ENCODE measurements at places on chromosomes 3 and 15.

DNA sequence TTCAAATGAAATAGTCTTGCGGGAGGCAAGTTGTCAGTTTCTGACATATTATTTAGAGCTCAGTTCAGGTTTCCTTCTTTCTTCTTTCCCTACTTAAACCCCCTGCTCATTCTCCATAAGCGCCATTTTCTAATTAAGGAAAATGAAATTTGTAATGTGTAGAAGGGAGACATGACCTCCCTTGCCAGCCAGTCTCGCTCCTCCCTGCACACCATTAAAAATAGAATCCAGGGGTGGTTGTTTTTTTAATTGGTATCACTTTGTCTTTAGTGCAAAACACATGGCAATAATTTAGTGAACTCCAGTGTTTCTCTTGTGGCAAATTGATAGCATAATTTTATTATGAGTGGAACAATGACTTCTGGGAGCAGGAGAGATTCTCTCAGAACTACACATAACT lies 160.1 kb downstream of the MEIS2 start:
- DNase-seq: no peak

- no peak for DNase-seq
These were observed 158.6 kb downstream of the CCNL1 start for GRCh38 chr3:157001221-157001957.

DNA sequence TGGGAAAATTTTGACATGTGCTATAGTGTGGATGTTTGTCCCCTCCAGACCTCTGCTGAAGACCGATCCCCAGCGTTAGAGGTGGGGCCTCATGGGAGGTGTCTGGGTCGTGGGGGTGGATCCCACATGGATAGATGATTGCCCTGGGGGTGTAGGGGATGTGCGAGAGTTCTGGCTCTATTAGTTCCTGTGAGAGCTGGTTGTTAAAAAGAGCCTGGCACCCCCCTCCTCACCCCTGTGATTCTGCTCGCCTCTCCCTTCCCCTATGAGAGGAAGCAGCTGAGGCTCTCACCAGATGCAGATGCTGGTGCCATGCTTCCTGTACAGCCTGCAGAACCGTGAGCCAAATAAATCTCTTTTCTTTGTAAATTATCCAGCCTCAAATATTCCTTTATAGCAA lies 67.4 kb downstream of the ATP10A start:
- DNase-seq: no peak

- DNase-seq: no peak
These were observed 219.8 kb downstream of the CTNNB1 start for GRCh38 chr3:41418961-41419691.

DNA sequence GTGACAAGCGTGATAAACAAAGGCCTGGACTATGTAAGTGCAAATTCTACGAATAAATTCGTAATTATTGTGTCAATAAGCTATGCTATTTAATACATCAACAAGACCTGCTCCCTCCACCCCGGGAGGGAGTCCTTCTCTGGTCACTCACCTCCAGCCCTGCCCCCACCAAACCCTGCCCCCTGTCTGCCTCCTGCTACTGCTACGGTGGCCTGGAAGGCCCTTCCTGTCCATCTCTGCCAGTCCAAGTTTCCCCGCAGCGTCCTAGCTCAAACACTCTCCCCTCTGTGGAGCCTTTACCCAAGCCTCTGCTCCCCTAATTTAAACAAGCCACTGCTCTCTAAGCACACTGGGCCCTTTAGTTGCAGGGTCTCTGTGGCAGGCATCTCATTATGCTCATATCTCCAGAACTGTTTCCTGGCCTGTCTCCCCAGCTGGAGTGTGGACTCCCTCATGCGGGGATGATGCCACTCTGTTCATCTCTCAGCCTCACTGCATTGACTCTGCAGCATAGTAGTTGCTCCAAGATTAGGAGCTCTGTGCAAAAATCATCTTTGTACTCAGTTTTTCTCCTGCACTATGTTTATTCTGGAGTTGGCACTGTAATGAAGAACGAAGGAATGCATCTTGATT lies 241.2 kb downstream of the NTRK3 start:
- no peak for DNase-seq

GRCh38 chr15:68578980-68579935 lies at the start of gene CORO2B:
CORO2B (plus strand) TSS chr15:68578993; CDS start chr15:68579263, 270 bp downstream.
- DNase-seq: no peak

DNA sequence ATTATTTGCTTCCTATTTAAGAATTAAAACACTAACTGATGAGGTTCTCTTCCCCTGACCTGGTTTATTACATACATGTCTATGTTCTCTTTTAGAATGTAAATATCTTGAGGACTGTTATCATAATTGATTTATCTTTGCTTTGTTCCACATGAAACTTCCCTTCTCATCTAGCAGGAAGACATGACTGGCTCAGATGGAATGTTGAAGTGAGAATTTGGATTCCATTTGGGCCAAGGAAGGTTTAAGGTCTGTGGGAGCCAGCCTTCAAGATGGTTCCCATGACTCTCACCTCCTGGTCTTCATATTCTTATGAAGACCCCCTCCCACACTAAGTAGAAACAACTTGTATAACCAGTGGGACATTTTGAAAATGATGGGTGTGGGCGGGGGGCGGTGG lies 222.2 kb upstream of the GADL1 start:
- no peak for DNase-seq

DNA sequence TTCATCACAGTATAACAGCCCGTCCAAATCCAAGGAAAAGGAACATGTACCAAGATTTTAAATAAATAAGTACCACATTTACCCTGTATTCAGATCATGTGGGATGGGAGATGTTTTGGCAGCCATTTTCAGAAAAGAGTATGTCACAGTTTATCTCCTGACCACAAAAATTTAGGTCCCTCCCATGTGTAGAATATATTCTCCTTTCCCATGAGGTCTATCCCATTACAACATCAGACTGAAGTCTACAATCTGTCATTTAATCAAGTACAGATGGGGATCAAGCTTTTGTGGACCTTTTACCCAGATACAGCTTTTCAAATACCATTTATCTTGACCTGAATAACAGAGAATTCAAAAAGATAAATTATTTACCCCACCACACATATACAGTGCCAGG lies 444.5 kb downstream of the PLOD2 start:
- DNase-seq: no peak

- DNase-seq: no peak
These were observed 592 bp downstream of the PGPEP1L start for GRCh38 chr15:99006904-99007495.

GRCh38 chr3:173920386-173920785 lies 522.8 kb downstream of the NLGN1 start:
- no peak for DNase-seq

GRCh38 chr3:170162630-170163029 lies 18.9 kb downstream of the PHC3 start:
- no peak for DNase-seq

DNA sequence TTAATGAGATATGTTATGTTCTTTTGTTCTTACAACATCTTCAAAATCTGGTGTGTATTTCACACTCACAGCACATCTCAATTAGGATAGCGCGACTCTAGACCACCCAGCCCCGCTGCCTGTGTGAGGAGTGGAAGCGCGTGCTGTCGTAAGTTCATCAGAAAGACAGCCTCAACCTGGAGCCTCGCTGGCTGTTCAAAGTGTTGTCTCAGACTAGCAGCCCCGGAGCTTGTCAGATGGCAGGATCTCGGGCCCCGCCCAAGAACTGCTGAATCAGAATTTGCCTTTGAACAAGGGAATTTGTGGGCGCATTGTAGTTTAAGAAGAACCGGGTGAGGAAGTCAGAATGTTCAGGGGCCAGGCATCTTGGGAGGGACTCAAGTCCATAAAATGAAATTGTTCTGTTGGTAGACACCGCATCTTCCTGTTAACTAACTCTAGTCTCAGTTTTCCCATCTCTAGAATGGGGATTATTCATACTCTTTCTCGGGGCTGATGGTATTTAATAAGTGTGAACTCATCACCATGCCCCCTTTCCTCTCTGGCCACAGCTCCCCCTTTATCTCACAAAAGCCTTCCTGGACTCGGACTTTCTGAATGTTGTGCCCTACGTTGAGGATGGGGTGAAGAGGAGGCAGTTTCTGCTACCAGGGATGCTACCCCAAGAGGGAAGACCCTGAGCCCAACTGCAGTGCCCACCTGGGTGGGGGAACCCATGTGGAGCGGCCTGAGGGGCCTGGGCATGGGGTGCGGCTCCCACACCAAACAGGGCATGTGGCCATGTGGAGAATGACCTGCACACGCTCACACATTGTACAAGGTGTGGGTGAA lies 40.4 kb downstream of the BHLHE40 start:
- no peak for DNase-seq

DNA sequence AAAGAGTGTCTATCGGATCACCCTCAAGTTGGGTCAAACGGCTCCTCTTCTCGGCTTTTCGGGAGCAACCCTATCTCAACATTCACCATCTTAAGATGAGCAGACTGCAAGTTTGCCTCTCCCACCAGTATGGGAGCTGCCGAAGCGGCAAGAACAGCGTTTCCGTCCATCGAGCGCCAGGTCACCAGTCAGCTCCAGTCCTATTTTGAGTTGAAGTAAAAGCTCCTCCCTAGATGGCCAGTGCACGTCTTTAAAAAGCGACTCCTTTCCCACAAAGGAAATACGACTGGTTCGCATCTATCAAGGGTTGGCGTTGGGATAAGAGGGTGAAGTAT lies 369 bp upstream of the U2SURP start:
- no peak for DNase-seq

GRCh38 chr3:173538410-173538809 lies 140.9 kb downstream of the NLGN1 start:
- no peak for DNase-seq

- DNase-seq: no peak
These were observed 65.5 kb downstream of the LINGO1 start for GRCh38 chr15:77567202-77567601.

DNA sequence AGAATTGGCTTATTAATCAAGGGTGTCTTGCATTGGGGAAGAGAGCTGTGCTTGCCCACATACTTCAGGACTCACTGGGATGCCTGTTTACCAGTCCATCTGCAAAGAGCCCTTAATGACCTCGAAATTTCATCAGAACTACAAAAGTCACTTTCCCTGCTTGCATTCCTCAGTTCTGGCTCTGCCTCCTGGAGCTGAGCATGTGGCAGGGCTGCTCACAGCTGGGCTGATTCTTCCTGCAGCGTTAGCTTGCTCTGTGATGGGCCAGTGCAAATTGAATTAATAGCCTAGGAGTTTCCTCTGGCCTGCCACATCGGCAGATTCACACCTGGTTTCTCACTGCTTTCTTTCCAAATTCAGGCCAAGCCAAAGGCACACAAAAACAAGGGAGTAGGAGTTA lies 108.9 kb downstream of the DUT start:
- no peak for DNase-seq

DNA sequence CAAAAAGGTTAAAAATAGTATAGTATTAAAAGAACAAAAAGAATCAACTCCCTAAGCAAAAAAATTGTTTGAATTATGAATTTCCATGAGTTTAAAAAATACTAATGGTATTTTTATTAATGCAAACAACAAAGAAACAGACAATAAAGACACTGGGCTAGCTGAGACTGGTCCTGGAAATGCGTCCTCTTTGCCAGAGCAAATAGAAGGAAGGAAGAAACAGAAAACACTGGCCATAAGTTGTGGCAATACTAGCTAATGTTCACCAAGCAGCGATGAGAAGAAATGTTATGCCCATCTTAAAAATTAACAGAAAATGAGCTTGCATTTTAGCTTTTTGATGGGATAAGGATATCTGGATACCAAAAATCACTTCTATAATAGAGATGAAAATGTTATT lies 88.6 kb downstream of the TBL1XR1 start:
- no peak for DNase-seq

DNA sequence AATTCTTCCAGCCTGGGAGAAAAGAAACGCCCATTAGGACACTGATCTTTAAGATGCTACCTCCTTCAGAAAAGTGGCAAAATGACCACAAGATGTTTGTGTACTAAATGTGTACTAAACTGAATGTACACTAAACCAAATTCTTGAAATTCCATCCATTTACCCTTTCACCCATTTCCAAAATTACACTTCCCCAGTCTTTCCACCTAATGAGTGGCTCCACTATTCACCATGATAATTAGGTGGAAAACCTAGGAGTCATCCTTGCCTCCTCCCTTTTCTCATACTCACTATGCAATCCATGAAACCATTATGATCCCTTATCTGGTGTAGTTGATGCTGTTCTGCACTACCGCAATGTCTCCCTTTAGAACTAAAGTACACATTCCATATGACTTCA lies 452.1 kb upstream of the THBS1 start:
- DNase-seq: no peak

DNA sequence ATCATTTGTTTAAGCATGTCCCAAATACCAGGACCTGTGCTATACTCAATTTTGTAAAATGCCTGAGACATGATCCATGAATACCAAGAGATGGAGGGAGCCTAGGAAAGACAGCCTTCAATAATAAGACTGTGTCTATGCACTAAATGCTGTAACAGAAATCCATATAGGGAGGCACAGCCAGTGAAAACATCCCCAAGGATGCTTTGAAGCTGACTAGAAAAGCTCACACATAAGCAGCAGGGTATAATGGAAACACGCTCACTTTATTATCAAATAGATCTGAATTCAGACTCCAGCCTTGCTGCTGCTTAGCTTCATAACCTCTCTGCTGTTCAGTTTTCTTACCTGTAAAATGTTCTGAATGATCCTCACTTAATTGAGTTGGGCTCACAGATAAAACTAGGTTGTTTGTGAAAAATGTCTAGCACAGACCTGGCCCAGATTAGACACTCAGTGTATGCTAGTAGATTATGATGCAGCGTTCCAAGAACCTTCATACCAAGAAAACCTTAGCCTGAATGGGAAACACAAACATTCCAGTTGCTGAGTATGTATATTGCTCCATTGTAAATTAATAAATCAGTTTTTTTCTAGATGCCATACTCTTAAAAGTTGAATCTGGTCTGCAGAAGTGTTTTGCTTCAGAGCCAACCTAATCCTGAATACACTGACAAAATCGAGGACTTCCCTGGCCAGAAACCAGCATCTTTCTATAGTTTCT lies 3.8 kb upstream of the LARP6 start:
- no peak for DNase-seq

DNA sequence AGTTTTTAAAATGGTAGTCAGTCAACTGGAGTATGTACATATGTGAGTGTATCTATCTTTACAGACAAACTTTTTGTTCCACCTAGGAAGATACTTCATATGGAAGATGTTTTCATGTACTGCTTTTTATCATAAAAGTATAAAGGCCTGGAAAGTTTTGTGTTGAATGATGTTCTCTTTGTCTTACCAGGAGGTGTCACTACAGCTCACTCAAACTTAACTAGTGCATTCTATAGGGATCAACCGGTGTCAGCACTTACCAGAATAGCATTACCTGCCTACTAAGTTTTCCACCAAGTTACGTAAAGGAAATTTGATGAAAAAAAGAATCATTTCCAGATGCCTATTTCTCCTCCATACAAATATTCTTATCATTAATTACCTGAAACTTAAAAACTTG lies 522.6 kb upstream of the SEMA6D start:
- DNase-seq: no peak

GRCh38 chr3:155785662-155786295 lies 20.3 kb downstream of the C3orf33 start:
- DNase-seq: no peak
